ENCODE measurements at places on chromosomes 13 and 19.
A peak's percentile ranks its signal among the peaks of the same experiment; 100 is the strongest.

GRCh38 chr19:4559569-4559968, at the start of gene SEMA6B:
Gene SEMA6B (minus strand): TSS chr19:4559684. CDS start chr19:4558457, 1,227 bp downstream.
- no peak for DNase-seq

- DNase-seq: no peak
Measured at GRCh38 chr13:32426191-32426989, 1.5 kb downstream of the N4BP2L1 start.

DNA sequence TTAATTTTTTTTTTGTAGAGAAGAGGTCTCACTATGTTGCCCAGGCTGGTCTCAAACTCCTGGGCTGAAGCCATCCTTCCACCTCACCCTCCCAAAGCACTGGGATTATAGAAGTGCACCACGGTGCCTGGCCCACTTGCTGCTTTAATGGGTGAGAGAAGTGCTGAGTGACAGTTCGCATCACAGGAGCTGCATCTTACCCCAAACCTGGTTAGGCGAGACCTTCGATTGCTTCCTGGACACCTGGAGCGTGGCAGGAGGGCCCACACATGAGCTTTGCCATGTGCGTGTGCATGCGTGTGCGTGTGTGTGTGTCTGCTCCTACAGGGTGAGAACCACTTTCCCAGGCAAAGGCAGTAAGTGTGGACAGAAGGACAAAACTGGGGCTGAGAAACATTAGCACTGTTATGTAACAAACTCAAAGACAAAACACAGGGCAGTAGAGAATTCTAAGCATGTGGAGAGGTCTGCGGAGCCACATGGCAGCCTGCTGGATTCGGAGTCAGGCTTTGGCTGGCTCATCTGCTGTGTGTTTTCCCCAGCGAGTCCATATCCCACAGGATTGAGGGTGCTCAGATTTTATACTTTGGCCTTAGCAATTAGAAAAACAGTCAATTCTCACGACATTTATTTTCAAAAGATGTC, 11.7 kb upstream of the MTIF3 start:
- no peak for DNase-seq

DNA sequence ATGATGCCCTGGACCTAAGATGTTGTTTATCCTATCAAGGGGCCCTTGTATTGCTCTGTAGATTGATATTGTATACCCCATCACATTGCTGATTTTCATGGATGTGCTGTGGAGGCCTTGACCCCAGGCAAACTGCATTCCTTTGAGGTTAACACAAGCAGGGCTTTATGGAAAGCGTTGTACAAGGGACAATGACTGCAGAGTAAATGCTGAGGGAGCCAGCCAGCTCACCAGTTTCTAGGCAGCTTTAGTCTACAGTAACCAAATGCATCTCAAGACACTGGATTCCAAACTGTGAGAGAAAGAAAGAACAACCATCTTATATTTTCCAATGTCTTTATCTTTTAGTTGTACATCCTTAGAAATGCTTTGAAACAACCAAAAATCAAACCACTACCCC, 34.1 kb upstream of the EDNRB start:
- DNase-seq: no peak

- DNase-seq: no peak
Measured at GRCh38 chr19:16024266-16025107, 51.8 kb upstream of the TPM4 start.

- DNase-seq: no peak
Measured at GRCh38 chr19:21581646-21582240, 76.3 kb downstream of the ZNF429 start.

DNA sequence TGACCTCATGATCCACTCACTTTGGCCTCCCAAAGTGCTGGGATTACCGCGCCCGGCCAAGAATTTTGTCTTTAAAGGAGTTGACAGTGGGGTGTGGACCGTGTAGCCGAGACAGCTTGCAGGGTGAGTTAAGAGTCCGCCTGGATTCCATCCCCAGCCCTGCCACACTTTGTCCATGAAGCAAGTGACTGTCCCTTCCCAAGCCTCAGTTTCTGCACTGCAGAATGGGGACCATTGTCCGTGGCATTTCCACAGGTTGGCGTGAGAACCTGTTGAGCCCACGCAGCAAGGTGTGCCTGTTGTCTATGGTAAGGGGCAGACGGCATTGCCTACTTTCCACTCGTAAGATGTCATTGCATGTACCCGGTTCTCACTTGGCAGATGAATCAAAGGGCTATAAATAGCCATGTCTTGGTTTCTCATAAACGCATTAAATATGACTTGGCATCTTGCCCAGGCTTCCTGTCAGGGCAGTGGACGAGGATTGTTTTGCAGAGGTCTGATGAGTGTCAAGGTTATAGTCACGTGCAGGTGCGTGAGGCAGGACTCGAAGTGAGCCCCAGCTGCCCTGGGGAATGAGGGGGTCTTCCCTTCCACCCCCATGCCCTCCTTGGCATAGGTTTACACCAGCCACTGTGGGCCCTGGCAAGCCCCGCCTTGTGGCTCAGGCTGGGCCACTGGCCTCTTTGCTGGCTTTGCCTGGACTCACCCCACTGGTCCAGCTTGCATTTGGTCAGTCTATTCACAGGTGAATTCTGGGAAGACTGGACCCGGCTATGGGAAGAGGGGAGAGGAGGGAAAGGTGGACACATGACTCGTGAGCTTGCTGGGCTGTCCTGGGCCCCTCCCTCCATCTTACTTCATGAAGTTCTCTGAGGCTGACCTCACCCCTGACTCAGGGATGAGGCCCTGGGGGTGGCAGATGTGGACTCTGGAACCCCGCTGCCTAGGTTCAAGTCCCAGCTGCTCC, 14.6 kb downstream of the FAM187B start:
- DNase-seq: peak; percentile 76

GRCh38 chr19:4988770-4989251, 19.9 kb downstream of the KDM4B start:
- peak; percentile 95 for DNase-seq

DNA sequence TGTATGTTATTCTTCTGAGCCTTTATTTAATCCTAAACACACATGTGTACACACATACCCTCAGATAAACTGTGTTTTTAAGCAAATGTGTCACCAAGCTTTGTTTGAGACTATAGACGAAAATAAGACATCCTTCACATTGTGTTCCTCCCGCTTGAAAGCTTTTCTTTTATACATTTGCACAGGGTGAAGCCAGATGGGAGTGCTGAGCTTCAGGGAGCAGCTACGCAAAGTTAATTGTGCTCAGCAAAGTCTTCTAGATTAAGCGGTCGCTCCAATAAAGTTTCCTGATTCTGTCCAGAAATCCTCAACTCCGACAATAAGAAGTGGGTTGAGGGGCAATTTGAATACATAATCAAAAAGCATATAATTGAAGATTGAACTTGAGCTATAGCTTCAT, 117.2 kb upstream of the ARGLU1 start:
- DNase-seq: no peak

DNA sequence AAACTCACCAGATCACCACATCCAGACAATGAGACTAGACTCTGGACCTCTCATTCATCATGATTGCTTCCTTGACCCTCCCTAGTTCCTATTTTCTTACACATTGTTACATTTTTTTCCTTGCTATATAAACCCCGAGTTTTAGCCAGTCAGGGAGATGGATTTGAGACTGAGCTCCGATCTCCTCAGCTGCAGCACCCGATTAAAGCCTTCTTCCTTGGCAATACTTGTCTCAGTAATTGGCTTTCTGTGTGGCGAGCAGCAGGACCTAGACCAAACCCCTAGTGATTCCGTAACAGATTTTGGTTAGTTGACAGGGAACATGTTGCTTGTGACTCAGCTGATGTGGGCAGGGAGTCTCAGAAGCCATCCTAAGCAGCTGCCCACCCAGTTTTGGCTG, 44.0 kb downstream of the SUCLA2 start:
- DNase-seq: no peak
